ENCODE measurements at places on chromosomes 6 and 20.

- DNase-seq: no peak
Measured at GRCh38 chr6:155036907-155037306, 41.8 kb downstream of the TIAM2 start.

DNA sequence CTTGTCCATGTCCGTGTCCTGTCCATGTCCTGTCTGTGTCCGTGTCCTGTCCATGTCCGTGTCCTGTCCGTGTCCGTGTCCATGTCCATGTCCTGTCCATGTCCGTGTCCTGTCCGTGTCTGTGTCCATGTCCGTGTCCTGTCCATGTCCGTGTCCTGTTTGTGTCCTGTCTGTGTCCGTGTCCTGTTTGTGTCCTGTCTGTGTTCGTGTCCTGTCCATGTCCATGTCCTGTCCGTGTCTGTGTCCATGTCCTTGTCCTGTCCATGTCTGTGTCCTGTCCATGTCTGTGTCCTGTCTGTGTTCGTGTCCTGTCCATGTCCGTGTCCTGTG, 55.0 kb upstream of the BHLHE23 start:
- no peak for DNase-seq

DNA sequence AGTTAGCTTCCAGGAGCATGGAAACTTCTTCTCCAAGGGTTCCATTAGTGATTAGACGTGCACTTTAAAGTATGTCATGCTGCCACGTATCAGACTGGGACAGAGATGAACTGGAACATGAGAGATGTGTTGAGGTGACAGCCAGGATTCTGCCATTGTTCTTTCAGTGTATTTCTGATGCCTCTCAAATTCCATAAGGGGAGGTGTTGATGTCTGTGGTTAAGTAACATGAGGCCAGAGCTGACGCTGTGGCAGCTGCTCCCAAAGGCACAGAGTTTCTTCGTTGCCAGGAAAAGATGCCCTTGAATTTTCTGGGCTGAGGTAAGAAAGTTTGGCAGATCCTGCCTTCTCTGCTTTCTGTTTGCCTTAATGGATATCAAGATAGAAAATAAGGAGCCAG, 63.5 kb downstream of the TRMT6 start:
- no peak for DNase-seq

- no peak for DNase-seq
Measured at GRCh38 chr6:107780226-107780625, 43.9 kb downstream of the SCML4 start.

- no peak for DNase-seq
Measured at GRCh38 chr20:6698056-6698455, 69.4 kb upstream of the BMP2 start.

DNA sequence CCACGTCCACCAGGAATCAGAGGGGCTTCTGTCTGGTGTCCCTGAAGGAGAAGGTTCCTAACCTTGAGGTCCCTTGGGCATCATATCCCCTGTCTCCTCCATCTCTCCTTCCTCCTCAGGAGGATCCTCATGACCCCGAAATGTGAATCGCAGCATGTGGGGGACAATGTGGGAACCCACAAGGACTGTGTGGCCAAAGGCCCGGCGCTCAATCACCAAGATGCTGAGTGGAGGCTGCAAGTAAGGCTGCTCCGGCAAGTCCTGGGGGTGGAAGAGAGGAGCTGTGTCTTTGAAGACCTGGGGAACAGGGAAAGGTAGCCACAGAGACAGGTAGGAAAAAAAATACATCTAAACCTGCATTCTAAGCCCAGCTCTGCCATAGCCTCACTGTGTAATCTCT, 36.4 kb upstream of the SPAG4 start:
- no peak for DNase-seq

DNA sequence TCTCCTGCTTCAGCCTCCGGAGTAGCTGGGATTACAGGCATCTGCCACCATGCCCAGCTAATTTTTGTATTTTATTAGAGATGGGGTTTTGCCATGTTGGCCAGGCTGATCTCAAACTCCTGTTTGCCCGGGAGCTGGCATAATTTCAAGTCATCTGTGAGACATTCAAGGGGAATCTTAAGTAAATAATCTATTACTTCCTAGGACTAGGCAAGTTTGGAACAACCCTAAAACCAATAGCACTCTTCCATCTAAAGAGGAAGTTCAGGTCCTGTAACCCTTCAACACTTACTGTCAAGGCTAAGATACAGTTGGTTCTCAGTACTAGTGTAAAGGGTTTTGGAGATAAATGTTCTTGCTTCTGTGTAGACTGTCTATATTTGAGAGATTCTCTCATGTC, 267.8 kb upstream of the IRAK1BP1 start:
- no peak for DNase-seq

DNA sequence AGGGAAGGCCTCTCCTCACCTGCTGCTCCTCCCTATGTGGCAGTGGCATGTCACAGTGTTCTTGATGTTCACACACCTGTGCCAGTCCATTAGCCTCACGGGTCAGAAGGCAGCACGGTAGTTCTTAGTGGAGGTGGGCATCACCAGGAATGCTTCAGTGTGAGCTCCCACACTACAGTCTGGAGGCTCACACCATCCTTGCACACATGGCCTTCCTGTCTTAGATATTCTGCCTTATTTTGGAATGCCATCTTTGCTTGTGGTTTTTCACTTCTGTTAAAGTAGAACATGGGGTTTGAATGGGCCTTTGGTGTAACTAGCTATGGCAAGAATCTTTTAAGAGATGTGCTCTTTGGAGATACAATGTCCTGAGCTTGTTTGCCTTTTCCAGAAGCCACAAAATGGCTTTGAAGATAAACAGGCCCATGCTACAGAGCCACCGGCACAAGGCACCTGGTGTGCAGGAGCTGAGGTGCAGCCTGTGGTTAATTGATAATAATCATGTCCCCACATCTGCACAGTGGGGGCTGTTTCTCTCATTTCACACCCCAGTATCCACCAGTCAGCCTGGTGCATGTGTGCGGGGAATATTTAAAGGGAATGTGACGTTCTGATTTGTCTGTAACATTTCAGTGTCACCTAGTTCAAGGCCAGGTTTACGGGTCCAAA, 3.2 kb upstream of the SLC17A9 start:
- no peak for DNase-seq

GRCh38 chr6:104173668-104174067, 686.1 kb downstream of the HACE1 start:
- DNase-seq: no peak

- no peak for DNase-seq
Measured at GRCh38 chr6:11911538-11911937, 100.6 kb upstream of the HIVEP1 start.

- no peak for DNase-seq
Measured at GRCh38 chr6:47288267-47289090, 21.2 kb downstream of the TNFRSF21 start.

DNA sequence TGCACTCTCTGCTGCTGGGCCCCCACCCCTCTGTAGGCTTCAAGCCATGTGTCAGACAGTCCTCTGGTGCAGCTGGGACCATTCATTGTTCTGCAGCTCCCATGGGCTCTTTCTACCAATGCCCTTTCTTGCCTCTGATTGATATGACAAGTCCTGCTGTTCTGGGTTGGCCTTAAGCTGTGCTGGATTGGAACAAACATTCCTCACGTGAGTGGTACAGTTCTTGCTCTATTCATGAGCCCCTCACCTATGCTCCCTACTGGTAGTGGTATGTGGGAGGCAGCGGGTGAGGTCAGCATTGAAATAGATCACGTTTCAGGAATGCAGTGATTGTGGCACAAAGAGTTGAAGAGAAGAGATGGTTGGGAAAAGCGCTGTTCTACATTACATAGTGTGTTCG, 48.8 kb upstream of the RALY start:
- no peak for DNase-seq

Data from stimulated activated CD8-positive, alpha-beta memory T cell treated with anti-CD3 and anti-CD28 coated beads, Interleukin-2, amount 100 ng/mL, for 48 hours (primary cell).